ENCODE measurements at places on chromosomes 5 and 9. TPM values are rescaled to one million over a fixed set of nuclear protein-coding genes. Genes with fewer than 3 reads are reported as not detected.

LVRN gene
- not detected for total RNA-seq

ANKRD33B gene
- total RNA-seq: 1.2 TPM

DNA sequence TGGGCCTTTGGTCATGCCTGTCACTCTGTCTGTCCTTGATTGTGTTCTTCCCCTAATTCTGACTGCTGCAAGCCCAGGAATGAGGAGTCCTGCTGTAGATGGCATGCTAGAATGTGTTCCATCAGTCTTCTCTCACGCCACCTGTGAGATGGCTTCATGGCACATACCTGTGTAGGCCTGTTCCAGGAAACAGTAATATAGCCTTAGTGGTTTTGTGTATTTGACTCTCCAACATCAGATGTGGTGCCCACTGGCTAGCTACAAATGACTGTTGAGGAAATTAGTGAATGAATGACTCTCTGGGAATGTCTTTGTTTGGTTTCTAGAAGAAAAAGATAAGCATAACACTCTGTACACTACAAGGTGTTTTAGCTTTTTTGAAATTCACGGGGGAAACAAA lies 367.5 kb downstream of the KDM4C start:
- no peak for DNase-seq

GRCh38 chr5:154727361-154727760 lies 27.8 kb upstream of the LARP1 start:
- DNase-seq: no peak

DNA sequence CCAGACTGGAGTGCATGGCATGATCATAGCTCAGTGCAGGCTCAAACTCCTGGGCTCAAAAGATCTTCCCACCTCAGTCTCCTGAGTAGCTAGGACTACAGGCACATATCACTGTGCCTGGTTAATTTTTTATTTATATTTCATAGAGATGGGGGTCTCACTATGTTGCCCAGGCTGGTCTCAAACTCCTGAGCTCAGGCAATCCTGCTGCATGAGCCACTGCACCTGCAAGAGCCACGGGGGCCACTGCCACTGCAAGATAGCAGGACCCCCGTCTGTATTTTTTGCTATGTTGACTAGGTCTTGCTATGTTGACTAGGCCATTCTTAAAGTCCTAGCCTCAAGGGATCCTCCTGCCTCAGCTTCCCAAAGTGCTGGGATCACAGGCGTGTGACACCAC lies 6.5 kb downstream of the CYSTM1 start:
- DNase-seq: no peak

TRIM41 gene
- 18.2 TPM for total RNA-seq

DNA sequence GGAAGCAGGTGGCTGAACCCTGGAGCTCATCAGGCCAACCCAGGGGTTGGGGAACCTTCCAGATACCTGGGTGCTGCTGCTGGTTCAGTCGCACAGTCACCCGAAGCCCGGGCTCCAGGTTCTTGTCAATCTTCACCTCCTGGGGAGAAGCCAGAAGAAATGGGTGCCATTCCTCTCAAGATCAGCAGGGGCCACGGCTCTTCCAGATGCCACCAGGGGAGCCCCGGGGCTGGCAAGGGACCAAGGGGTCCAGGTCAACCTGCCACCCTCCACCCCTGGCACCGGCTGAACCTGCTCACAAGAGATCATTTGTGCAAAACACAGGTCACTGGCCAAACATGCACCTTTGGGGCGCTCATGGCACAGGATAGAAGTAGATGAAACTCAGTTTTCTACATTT lies 4.7 kb downstream of the SPOUT1 start:
- no peak for DNase-seq

DNA sequence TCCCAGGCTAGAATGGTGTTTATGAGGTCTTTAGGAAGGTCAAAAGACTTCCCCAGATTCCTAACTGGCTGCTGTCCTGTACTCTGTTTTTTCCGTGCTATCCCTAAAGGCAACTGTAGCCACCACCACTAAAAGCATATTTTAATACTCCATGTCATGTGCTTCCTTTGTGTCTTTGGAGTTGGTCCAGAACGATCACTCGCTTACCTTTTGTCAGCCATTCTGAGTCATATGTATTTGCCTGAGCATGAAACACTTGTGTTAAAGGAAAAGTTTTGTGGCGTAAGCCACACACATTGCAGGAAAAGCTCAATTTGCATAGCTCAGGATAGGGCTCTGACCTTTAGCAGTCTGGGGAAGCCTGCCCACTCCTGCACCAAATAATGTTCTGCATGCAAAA lies 299.6 kb downstream of the NTRK2 start:
- DNase-seq: no peak

RPP25L gene
- total RNA-seq: 26.2 TPM

DNA sequence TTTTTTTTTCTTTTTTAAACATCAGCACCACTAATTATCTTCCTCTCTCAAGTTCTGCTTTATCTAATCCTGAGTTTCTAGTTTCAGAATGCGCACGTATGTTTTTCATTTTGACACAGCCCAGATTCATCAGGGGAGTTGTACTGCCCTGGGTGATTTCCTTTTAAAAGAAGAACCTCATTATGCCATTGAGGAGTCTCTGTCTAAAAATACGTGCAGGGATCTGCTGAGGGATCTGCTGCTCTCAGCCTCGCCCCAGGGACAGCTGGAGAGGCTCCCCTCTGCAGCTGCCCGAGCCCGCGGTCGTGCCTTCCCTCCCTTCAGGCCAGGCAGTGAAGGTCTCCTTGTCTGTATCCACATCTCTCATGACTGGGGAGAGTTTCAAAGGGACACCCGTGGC lies 273.1 kb downstream of the ARHGEF28 start:
- no peak for DNase-seq

GRCh38 chr9:22683700-22684075 lies 237.1 kb downstream of the DMRTA1 start:
- DNase-seq: peak; percentile 88

DNA sequence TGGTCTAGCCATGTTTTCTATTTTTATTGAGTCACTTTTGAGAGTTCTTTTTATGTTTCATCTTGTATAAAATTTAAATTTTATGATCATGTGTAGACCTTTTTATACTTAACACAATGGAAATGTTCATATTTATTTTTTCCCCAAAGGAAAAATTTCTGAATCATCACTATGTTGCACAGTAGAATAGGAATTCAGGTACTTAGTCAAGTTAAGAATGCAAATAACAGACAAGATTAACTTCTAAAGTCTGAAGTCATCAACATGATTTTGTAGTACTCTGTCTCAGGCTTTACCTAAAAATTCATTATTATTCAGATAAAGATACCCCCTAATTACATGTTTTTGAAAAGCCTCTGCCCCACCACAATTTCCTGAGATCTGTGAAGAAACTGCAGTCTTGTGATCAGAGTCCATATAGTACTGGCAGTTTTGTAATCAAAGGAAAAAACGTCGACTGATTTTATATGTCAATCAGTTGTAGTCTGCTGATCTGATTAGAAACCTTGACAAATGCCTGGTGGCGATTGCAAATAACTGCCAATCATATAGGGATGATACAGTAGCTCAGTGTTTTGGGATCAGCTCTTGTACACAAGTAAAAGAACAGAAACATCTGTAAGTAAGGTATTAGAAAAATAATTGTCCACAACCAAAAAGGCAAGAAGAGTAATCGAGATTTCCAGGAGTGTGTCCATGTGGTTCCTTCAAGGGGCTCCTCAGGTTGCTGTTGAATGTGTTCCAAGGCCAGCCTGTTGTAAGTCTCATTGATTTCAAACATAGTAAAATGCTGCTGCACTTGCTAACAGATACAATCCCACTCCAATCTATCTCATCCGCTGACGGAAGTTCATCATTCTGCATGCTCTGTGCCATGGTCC lies 352.4 kb downstream of the ARRDC3 start:
- DNase-seq: no peak

WNK2 gene
- total RNA-seq: not detected

OR1J2 gene
- not detected for total RNA-seq

DNA sequence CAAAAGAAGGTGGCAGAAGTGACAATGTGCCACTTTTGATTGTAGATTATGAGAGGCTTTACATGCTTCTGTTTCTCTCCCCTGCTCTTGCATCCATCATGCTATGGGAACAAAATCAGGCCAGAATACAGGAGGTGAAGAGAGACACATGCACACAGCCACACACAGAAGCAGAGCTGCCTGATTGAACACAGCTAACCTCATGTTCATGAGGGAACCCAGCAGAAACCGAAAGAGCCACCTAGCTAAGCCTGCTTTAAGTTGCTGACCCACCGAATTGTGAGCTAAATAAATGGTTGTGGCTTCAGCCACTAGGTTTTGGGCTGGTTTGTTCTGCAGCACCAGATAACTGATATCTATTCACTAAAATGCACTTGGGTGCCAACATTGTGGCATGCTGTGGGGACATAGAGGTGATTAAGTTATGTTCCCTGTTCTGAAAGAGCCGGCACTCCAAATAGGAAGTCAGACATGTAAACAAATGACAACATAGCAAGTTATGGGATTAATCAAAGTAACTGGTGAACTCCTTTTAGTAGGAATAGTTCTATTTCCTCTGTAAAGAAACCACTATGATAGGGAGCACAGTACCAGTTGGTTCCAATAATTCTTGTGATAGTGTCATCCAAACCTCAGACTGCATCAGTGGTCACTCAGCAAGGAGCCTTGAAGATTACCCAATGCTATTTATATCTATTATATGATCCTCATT lies 93.6 kb upstream of the TNC start:
- DNase-seq: peak; percentile 75

DNA sequence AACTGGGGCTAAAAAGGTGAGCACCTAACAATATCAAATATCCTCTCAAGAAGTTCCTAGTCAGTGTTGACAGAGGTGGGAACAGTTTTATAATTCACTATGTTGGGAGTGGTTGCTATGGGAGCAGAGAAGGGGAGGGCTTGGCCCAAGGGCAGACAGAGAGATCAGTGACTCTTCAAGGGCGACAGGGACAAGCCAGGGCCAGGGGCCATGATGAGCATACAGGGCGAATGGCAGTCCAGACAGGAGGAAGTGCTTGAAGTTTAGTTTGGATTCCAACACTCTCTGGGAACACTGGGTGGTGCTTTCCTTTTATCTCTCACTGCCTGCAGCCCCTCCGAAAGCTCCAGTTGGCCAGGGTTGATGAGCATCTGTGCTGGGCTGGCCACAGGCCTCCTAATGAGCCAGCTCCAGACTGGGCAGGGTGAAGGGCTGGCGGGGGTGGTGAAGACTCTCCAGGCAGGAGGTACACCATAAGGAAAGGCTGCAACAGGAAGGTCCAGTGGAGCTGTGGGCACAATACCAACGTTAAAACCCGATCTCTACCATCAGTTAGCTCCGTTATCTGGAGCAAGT lies 111.3 kb downstream of the TMEM174 start:
- no peak for DNase-seq

- DNase-seq: peak; percentile 97
These were observed 69.1 kb downstream of the ADAMTS2 start for GRCh38 chr5:179275941-179276837.

DNA sequence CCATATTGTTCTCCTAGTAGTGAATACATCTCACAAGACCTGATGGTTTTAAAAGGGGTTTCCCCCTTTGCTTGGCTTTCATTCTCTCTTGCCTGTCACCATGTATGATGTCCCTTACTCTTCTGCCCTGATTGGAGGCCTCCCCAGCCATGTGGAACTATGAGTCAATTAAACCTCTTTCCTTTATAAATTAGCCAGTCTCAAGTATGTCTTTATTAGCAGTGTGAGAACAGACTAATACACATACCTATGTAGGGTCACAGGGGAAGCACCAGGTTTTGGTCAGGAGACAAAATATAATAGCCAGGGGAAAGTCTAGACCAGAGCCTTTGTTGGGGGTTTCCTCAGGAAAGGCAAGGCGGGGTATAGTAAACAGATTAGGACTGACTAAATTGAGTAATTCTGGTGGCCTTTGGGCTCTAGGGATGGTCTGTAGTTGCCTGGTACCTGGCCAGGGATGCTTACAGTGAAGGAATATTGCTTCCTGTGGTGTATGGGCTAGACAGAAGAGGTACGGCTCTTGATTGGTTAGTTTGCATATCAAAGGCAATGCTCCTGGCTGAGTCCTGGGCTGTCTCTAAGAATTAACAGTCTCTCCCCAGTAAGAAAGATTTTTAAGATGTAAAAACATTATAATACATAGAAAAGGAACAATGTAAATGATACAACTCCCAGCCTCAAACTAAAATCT lies 254.5 kb downstream of the ELAVL2 start:
- no peak for DNase-seq

ADAMTSL1 gene
- 5.3 TPM for total RNA-seq

- peak; percentile 25 for DNase-seq
These were observed 1696.5 kb downstream of the MAT2B start for GRCh38 chr5:165201771-165202518.

SCGB3A1 gene
- not detected for total RNA-seq

DNA sequence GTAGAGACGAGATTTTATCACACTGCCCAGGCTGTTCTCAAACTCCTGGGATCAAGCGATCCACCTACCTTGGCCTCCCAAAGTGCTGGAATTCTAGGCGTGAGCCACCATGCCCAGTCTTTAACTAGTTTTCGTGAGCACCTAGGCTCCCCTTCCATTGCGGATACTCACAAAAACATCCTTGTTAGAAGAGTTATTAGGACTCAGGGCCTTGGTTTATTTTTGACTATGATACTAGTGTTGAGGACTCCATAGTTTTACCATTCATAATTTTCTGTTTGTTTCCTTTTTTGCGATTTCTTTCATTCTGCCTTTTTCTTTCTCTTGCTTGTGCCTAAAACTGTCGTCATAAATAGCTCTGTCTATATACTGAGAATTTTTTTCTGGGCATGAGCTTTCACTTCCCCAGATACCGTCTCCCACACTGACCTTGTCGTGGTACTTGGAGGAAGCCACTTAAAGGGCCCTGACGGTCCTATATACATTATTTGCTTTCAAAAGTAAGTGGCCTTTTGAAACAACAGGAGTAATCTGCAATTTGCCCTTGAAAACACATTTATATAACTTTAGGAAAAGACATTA lies 5.2 kb downstream of the F2R start:
- DNase-seq: no peak

GRCh38 chr9:137235424-137236237 lies 4.9 kb downstream of the SLC34A3 start:
- DNase-seq: no peak

DNA sequence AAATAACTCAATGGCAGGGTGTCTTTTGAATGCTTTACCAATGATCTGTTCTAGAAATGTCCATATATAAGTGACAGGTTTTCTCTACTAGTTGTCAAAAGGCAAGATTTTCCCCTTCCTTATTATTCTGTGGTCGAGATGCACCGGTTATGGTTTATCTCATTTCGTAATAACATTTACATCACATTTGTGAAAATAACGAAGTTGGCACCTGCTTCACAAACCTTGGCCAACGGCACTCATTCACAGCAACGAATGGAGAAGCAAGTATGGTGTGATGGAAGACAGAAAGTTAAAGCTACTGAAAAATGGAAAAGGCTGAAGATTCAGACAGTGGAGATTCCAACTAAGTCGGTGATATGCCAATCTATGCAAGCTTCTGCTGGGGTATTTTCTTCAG lies 235.8 kb downstream of the KCTD16 start:
- no peak for DNase-seq

- DNase-seq: no peak
These were observed 179.2 kb downstream of the FBXL7 start for GRCh38 chr5:15679161-15679560.

DNA sequence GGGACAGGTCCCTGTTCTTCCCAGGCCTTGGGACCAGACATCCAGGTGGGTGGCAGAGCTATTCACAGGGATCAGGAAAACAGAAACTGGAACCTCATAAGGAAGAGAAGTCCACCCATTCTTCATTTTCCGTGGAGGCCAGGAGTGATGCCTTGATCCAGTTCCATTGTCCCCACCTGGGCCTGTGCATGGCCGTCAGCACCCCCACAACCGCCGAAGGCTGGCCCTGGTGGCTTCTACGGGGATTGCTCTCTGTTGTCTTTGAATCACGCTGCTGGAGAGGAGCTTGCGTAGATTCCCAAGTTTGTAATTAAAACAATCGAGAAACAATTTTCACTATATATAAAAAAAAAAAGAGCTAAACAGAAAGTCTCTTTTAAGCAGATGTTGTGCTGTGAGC lies 134.4 kb downstream of the MVB12B start:
- no peak for DNase-seq

Data from A172 (cell line).